ENCODE measurements at places on chromosomes 16 and 17. TPM values are rescaled to one million over a fixed set of nuclear protein-coding genes. Genes with fewer than 3 reads are reported as not detected.

Gene GINS2
- 0.71 TPM for total RNA-seq

Gene ACSM2B
- not detected for total RNA-seq

Gene COASY
- total RNA-seq: 18.5 TPM

Gene SLC2A4
- total RNA-seq: 0.14 TPM

Gene CSF3
- total RNA-seq: not detected

Gene ABCC12
- not detected for total RNA-seq

Gene CCL17
- total RNA-seq: not detected

Gene FAM20A
- not detected for total RNA-seq

Gene GPR139
- total RNA-seq: not detected

Gene ITGAD
- total RNA-seq: not detected

Data from nasal cavity respiratory epithelium epithelial cell of viscerocranial mucosa (primary cell).